ENCODE measurements at places on chromosomes 12 and 14. TPM values are rescaled to one million over a fixed set of nuclear protein-coding genes. Genes with fewer than 3 reads are reported as not detected.

GRCh38 chr12:110637869-110638441, 24.0 kb downstream of the TCTN1 start:
- H3K27ac ChIP-seq, result no peak overlapping the region
- peaks cover 12% of the 10 kb centered on the region for H3K4me1 ChIP-seq
- no peak for DNase-seq
- no peak overlapping the region for H3K4me3 ChIP-seq
- H3K36me3 ChIP-seq, result no peaks in the 10 kb centered on the region

GRCh38 chr14:74014299-74014698, 4.8 kb downstream of the ENTPD5 start:
- H3K27ac ChIP-seq, result no peak overlapping the region
- no peak overlapping the region for H3K4me3 ChIP-seq
- H3K36me3 ChIP-seq, result peaks cover 15% of the 10 kb centered on the region
- peak; percentile 48 for DNase-seq
- H3K4me1 ChIP-seq, result peaks cover 8% of the 10 kb centered on the region
- H3K27me3 ChIP-seq, result no peaks in the 10 kb centered on the region

- H3K27ac ChIP-seq, result no peak overlapping the region
- H3K36me3 ChIP-seq, result no peaks in the 10 kb centered on the region
- no peak overlapping the region for H3K4me3 ChIP-seq
- peaks cover 14% of the 10 kb centered on the region for H3K4me1 ChIP-seq
- no peak for DNase-seq
- no peaks in the 10 kb centered on the region for H3K27me3 ChIP-seq
These were observed 49.2 kb downstream of the DAD1 start for GRCh38 chr14:22539831-22540230.

GRCh38 chr12:32893458-32893857, 3.1 kb downstream of the PKP2 start:
- peak overlapping the region; percentile 82 for H3K27ac ChIP-seq
- no peak for DNase-seq
- H3K4me1 ChIP-seq, result peaks cover 52% of the 10 kb centered on the region
- H3K27me3 ChIP-seq, result no peaks in the 10 kb centered on the region

DNA sequence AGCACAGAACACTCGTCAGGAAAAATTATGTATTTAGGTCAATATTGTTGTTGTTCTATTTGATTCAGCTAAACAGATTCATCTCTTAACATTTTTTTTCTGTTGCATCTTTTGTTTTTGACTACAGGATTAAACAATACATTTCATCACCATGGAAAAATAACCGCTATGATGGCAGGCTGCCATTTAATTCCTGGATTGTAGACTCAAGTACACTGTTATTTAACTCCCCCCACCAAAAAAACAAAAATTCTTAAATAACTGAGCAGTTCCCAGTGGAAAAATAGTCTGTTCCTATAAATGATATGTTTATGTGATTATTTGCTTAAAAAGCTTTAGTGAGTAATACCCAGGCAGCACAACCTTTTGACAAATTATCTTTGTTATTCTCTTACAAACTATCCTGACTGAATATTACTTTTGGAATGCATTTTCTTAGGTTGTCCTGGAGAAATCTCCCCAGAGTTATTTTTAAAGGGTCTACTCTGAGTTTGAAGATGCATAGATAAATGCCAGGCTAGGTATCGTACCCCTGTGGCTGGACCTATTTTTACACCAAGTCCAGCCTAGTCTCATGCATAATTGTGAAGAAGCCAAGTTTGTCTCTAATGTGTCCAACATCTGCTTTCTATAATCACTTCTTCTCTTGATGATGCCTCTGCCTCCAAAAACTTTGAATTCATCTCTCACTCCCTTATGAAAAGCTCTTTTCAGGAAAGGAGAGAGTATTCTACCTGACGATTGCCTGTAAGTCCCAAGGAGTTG, 3.7 kb downstream of the KERA start:
- no peaks in the 10 kb centered on the region for H3K27me3 ChIP-seq
- no peak overlapping the region for H3K4me3 ChIP-seq
- H3K36me3 ChIP-seq, result no peaks in the 10 kb centered on the region
- no peak for DNase-seq

- H3K27ac ChIP-seq, result peak overlapping the region; percentile 100
- peaks cover 37% of the 10 kb centered on the region for H3K4me1 ChIP-seq
- peak overlapping the region; percentile 69 for H3K4me3 ChIP-seq
- peaks cover 64% of the 10 kb centered on the region for H3K36me3 ChIP-seq
- DNase-seq, result peak; percentile 95
These were observed 13.9 kb upstream of the UBC start for GRCh38 chr12:124928095-124928911.

DNA sequence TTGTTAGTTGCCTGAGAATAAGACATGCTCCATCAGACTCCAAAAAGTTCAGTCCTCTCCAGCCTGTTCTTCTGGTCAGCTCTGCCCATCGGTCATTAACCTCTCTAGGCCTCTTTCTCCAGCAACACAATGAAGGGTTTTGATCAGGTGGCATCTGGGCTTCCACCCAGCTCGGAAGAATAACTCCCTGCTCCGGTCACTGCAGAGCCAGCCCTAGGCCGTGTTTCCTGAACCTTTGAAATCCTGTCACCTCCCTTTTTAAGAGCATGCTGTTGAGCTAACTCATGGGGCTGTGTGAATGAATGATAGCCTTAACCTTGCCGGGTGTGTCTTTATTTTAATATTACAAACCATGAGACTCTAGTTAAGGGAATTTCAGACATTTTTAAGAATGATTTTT, 117.1 kb downstream of the GXYLT1 start:
- DNase-seq, result no peak
- no peak overlapping the region for H3K27ac ChIP-seq
- no peaks in the 10 kb centered on the region for H3K4me1 ChIP-seq
- no peak overlapping the region for H3K4me3 ChIP-seq

DNA sequence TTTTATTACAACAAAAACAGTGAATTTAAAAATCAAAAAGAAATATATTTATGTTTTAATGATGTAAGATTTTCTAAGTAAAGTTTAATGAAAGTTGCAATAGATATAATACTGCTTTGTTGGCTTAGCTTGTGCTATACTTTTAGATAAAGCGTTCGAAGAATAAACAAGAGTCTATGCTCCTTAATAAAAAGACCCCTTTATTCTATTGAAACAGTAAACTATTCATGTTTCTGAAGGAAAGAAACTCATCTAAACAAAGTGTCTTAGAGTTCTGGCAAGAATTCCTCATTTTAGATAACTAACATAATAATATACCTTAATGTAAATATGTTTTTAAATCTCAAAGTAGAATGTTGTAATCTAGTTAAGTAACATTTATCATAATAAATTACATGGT, 179.0 kb downstream of the RASSF9 start:
- H3K27ac ChIP-seq, result no peak overlapping the region
- H3K4me3 ChIP-seq, result no peak overlapping the region
- no peaks in the 10 kb centered on the region for H3K4me1 ChIP-seq

GRCh38 chr12:123983822-123984485, 10.9 kb downstream of the ZNF664 start:
- H3K4me1 ChIP-seq, result peaks cover 27% of the 10 kb centered on the region
- no peaks in the 10 kb centered on the region for H3K27me3 ChIP-seq
- H3K27ac ChIP-seq, result no peak overlapping the region
- H3K36me3 ChIP-seq, result peaks cover 19% of the 10 kb centered on the region
- peak; percentile 46 for DNase-seq

- H3K27ac ChIP-seq, result no peak overlapping the region
- H3K36me3 ChIP-seq, result no peaks in the 10 kb centered on the region
- no peak for DNase-seq
- no peak overlapping the region for H3K4me3 ChIP-seq
These were observed 9.8 kb downstream of the CCER1 start for GRCh38 chr12:90945070-90945649.

DNA sequence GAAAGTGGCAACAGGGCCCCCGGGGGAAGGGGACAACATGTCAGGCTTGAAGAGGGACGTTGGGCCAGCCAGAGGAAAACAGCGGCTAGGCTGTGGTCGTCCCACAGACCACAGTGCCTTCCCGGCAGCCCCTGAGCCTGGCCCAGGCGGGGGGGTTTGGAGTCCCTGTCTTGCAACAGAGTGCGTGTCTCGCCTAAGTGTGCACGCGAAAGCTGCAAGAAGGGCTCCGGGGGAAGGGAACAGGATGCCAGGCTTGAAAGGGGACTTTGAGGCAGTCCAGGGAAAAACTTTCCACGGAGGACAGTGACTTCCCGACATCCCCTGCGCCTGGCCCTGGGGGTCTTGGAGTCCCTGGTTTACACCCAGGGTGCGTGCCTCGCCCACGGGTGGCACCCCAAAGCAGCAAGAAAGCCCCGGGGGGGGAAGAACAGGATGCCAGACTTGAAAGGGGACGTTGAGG, 157.5 kb upstream of the ALG10B start:
- no peak overlapping the region for H3K27ac ChIP-seq
- H3K4me3 ChIP-seq, result no peak overlapping the region
- DNase-seq, result no peak
- no peaks in the 10 kb centered on the region for H3K36me3 ChIP-seq

DNA sequence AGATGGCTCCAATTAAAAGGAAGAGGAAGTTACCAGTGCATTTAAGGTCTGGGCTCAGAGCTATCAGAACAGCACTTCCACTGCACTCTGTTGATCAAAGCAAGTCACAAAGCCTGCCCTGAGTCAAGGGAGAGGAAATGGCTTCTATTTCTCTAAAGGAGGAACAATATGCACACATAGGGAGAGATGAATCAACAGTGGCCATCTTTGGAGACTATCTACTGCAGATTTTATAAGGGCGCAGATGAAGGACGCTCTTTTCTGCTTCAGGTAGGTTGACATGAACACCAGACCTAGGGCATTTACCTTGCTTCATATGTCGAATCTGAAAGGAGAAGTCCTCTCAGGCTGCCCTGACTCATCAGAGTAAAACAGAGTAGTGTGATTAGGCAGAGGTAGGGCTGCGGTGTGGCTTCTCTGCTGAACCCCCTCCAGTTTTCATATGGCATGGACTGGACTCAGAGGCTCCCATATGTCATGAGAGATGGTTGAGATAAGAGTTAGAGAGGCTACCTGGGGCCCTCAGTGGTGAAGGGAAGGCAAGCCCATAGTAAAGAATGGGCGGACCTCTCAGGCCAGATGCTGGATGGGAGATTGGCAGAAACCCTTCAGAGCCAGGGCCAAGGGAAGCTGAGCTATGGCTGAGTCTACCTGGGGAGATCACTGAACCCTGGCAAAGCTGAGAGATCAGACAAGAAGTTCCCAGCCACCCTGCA, 84.4 kb downstream of the ARF6 start:
- no peaks in the 10 kb centered on the region for H3K27me3 ChIP-seq
- no peak for DNase-seq
- H3K27ac ChIP-seq, result peak overlapping the region; percentile 97
- H3K4me1 ChIP-seq, result peaks cover 53% of the 10 kb centered on the region

GRCh38 chr14:62081012-62081612, 318.9 kb downstream of the SNAPC1 start:
- H3K27me3 ChIP-seq, result no peaks in the 10 kb centered on the region
- no peak overlapping the region for H3K27ac ChIP-seq
- DNase-seq, result no peak
- H3K4me3 ChIP-seq, result no peak overlapping the region
- H3K36me3 ChIP-seq, result no peaks in the 10 kb centered on the region

- no peak overlapping the region for H3K4me3 ChIP-seq
- peaks cover 55% of the 10 kb centered on the region for H3K27me3 ChIP-seq
- no peaks in the 10 kb centered on the region for H3K36me3 ChIP-seq
- no peaks in the 10 kb centered on the region for H3K4me1 ChIP-seq
- no peak for DNase-seq
- H3K27ac ChIP-seq, result no peak overlapping the region
These were observed 408.2 kb upstream of the CCDC196 start for GRCh38 chr14:66078006-66078405.

GRCh38 chr12:96204381-96204780, 10.2 kb downstream of the ELK3 start:
- peaks cover 7% of the 10 kb centered on the region for H3K4me1 ChIP-seq
- H3K4me3 ChIP-seq, result no peak overlapping the region

GRCh38 chr12:39116861-39117260, 211.5 kb upstream of the CPNE8 start:
- no peak for DNase-seq
- H3K27me3 ChIP-seq, result no peaks in the 10 kb centered on the region
- no peak overlapping the region for H3K4me3 ChIP-seq
- H3K27ac ChIP-seq, result no peak overlapping the region
- H3K4me1 ChIP-seq, result no peaks in the 10 kb centered on the region
- no peaks in the 10 kb centered on the region for H3K36me3 ChIP-seq

GRCh38 chr14:89443042-89443629, 26.1 kb upstream of the FOXN3 start:
- no peak overlapping the region for H3K4me3 ChIP-seq
- no peaks in the 10 kb centered on the region for H3K4me1 ChIP-seq
- H3K36me3 ChIP-seq, result no peaks in the 10 kb centered on the region
- no peaks in the 10 kb centered on the region for H3K27me3 ChIP-seq
- no peak overlapping the region for H3K27ac ChIP-seq
- no peak for DNase-seq

- H3K36me3 ChIP-seq, result no peaks in the 10 kb centered on the region
- DNase-seq, result no peak
- H3K27ac ChIP-seq, result no peak overlapping the region
- H3K27me3 ChIP-seq, result no peaks in the 10 kb centered on the region
These were observed 32.9 kb downstream of the EVL start for GRCh38 chr14:100098171-100098570.

- no peak for DNase-seq
- H3K4me3 ChIP-seq, result no peak overlapping the region
- peaks cover 47% of the 10 kb centered on the region for H3K4me1 ChIP-seq
- H3K27ac ChIP-seq, result no peak overlapping the region
- no peaks in the 10 kb centered on the region for H3K27me3 ChIP-seq
These were observed 96.4 kb downstream of the LRRC74A start for GRCh38 chr14:76922584-76922983.

DNA sequence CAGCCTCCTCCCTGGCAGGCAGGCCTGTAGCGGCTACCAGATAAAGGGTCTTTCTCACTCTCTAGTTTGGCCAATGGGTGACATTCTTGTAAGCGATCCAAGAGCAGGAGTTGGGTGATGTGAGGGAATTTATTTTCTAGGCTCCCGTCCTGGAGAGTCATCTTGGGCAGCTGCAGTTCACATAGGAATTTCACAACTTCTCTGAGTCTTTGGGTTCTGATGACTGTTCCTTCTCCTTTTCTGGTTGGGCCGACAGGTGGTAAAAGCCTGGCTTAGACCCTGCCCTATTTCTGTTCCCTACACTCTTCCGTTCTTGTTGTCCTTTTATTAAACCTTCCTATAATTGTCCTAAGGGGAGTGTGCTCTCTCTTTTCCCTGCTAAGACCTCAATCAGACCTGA, 42.6 kb upstream of the POC1B start:
- H3K4me3 ChIP-seq, result no peak overlapping the region
- no peak for DNase-seq
- no peak overlapping the region for H3K27ac ChIP-seq
- no peaks in the 10 kb centered on the region for H3K36me3 ChIP-seq
- no peaks in the 10 kb centered on the region for H3K4me1 ChIP-seq

- peaks cover 20% of the 10 kb centered on the region for H3K36me3 ChIP-seq
- no peak for DNase-seq
These were observed 57.1 kb downstream of the AEBP2 start for GRCh38 chr12:19496219-19496878.

OR4K14 gene
- not detected for total RNA-seq

C12orf56 gene
- total RNA-seq, result 3.8 TPM

CACNA2D4 gene
- total RNA-seq, result 0.86 TPM

TMED10 gene
- total RNA-seq, result 391 TPM

ACVRL1 gene
- 0.44 TPM for total RNA-seq

GZMB gene
- not detected for total RNA-seq

ZDHHC22 gene
- not detected for total RNA-seq

ZNF26 gene
- 28.5 TPM for total RNA-seq

OLR1 gene
- total RNA-seq, result not detected

RTL1 gene
- 0.12 TPM for total RNA-seq

ANKRD33 gene
- not detected for total RNA-seq

NPFF gene
- total RNA-seq, result not detected
